ENCODE measurements at places on chromosomes 7 and 10.
A peak's percentile ranks its signal among the peaks of the same experiment; 100 is the strongest.

DNA sequence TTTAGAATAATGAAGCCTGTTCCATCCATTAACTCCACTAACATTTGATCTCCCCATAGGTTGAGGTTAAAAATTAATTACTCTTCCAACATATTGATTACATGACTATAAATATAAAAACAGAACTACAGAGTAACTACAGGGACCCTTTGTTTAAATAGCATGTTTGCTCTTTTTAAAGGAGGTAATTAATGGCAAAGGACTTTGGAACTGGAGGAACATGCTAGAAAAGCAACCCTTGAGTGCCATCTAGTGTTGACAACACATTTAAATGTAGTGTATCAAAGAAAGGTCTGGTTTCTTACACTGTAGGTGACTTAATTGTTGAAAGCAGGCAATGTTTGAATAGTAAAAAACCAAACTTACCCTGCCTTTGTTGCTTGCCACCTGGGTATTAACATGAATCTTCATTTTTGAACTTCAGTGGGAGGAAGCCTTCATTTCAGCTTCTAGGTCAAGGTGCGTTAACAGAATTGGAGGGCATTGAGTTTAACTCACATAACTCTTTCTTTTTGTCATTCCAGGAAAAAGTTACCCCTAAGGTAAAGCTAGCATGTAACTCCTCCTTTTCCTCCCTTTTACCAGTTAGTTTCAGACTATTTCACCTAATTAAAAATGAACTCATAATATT lies 52.6 kb upstream of the CAPZA2 start:
- DNase-seq = no peak

DNA sequence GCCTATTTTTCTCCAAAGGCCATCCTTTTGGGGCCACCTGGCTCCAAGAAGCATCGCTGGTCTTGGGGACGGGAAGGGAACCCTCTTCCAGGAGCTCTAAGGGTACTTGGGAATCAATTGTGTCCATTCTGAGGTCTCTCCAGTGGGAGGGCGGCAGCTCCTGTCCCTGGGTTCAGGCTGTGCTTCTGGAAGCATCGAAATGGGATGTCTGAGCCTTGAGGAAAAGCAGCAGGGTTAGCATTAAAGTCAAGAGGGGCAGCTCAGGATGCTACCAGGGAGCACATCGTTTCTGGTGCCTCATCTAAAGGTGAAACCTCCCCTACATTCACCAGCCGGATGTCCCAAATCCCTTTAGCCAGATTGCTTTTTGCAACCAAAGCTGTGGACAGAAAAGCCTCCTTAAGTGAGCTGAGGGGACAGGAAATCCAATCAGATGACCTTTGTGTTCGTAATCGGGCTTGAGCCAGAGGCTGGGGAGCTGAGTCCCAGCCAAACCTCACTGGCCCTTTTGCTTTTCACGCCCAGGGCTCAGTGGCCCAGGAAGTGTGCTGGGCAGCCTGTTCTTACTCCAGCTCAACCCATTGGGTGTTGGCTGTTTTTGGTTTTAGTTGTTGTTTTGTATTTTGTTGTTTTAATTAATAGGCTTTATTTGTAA lies 88.8 kb upstream of the ANLN start:
- DNase-seq = no peak

DNA sequence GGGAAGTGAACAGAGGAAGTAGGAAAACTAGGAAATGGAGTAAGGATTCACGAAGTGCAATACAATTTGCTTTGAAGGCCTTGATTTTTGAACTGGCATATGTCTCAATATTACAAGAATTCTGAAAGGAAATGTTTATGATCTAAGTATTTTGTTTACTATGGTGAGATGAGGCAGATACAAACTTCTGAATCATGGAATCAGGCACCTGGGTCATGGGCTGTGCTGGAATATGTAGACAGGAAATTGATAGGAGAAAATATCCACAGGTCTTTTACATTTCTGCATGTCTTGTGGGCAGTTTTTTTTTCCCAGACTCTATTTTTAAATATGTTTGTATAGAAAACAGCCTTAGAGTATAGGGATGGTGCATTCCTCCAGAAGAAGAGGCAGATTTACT lies 117.1 kb downstream of the PPP1R3A start:
- no peak for DNase-seq

GRCh38 chr7:41942468-41943093 lies 239.7 kb upstream of the INHBA start:
- no peak for DNase-seq

DNA sequence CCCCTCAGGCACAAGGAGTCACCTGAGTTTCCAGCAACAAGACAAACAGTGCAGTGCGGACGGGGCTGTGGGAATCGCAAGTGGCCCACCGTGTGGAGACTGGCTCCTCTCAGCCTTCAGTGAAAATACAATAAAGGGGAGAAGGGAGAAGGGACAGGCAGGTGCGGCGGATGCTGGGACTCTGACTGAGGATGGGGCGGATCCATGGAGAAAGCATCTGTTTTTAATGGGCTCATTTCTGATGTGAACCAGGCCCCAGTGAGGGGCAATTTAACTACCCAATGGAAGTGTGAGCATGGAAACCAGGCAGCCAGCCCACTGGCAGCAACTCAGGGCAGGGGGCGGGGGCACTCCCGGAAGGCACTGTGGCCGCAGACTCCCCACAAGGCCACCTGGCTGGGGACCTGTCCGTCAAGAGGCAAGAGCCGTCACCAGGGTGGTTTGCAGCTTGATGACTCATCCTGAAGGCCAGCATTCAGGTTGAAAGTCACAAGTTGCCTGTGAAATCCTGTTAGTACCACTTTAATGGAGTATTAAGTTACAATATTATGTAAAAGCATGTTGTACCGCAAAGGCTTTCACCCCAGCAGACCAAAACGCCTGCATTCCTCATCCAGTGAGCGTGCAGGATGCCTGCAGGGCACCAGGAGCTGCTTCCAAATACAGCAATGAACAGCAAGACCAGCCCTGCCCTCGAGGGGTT lies 476.4 kb downstream of the PTPRN2 start:
- DNase-seq = no peak

- no peak for DNase-seq
Observed at GRCh38 chr10:132237396-132237795, 50.6 kb downstream of the DPYSL4 start.

DNA sequence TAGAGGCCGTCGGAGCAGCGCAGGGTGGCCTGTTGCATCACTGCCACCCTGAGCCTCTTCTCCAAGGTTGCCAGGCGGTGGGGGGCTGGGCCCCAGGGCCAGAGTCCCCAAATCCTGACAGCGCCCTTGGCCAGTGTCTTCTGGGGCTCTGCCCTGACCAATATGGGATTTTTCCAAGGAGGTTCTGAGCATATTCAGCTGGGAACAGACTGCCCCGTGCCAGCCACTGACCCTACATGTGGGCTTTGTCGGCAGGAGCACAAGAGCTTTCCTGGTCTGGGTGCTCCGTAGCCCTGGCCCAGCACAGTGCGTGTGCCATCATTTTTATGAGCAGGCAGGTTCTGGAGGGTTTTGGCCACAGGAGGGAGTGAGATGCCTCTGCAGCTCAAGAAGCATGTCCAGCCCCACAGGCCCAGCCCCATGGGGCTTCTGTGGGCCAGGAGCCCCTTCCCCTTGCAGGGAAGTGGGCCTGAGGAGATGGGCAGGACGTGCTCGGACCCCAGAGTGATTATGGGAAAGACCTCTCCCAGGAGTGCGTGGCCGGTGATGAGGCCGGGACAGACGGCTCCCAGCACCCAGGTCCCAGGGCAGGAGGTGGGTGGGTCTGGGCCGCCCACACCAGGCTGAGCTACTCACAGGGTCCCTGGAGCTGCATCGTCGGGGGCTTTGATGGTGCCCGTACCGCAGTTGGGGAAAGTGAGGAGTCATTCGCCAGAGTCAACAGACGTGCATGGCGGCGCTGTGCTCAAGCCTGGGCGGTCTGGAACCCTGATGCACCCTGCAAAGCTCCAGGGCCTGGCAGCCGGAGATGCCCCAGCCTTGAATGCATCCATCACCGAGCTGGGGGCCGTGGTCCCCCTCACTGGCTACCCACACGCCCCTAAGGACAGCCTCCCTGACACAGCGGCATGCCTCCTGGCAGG lies 66.6 kb downstream of the PWWP2B start:
- no peak for DNase-seq

DNA sequence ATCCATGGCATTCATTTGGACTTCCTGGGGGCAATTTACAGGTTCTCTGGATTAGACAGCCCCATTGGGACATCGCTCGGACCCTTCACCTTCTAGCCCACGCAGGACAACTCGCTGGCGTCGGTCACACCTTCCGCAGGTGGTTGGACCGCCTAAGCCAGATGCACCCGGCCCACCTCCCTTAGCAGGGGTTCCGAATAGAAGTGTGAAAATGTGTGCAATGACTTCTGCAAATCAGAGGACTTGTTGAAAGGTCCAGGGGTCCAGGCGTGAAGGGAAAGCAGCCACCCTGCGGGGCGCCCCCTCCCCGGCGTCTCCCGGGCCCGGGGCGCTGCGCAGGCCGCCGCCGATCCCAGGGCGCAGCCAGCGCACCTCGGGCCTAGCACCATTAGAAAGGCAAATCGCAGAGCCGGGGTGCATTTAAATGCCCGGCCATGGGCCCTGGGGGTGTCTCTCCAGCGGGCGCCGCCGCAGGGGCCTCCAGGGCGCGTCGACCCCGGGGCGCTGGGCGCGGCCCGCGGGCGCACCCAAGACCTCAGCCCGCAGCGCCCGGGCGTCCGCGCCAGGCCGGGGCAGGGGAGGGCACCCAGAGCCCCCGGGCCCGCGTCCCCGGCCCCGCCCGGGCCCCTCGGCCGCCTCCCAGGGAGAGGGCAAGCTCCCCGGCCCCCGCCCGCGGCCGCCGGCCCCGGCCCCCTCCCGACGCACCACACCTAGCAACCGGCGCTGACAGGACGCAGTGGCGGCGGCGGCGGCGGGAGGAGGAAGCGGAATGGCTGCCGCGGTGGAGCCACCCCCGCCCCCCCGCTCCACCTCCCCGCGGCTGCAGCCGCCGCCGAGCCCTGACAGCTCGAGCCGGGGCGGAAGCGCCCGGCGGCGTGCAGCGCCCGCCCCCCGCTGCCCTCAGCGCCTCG lies 1.2 kb downstream of the JAZF1 start:
- peak; percentile 48 for DNase-seq

GRCh38 chr7:100465299-100465698 lies 1.2 kb upstream of the SPACDR start:
- DNase-seq = no peak

GRCh38 chr7:107579885-107580715 lies at the start of gene BCAP29:
Gene BCAP29, plus strand, starts transcription at chr7:107580246. Its CDS starts 527 bp downstream, at chr7:107580773.
- DNase-seq = peak; percentile 60

DNA sequence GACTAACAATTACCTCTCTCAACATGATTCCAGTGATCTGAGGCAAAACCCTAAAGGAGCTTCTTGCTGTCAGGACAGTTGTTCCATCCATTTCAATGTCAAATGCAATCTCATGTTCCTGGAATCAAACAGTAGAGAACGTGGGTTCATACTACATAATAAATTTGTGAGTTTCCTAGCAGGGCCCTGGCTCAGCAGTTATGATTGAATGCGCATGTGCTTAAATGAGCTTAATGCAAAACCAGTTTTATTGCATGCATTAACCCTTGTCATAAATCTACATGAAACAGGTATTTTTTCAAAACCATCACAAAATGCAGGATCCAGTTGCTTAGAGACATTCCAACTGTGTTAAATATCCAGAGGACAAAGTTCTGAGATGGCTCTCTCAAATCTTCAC lies 225.4 kb upstream of the TMEM72 start:
- no peak for DNase-seq

DNA sequence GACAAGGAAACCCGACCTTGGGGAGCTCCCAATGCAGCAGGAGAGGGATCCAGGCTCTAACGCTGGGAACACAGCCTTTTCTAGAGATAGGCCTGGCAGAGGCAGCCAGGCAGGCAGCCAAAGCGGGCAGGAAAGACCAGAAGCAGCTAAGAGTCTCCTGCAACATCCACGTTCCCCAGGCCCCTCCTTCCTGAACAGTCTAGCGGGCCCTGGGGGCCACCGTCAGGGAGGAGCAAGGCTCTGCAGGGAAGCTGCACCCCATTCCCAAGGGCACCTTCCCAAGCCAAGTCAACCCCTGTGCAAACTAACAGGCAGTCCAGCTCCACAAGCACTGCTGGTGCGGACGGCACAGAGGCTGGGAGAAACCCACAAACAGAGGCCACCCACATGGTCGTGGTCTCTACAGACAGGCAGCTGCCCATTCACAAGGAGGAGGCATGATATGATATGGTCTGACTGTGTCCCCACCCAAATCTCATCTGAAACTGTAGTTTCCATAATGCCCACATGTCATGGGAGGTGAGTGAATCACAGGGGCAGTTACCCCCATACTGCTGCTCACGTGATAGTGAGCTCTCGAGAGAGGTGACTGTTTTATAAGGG lies 115.7 kb downstream of the MAD1L1 start:
- no peak for DNase-seq

DNA sequence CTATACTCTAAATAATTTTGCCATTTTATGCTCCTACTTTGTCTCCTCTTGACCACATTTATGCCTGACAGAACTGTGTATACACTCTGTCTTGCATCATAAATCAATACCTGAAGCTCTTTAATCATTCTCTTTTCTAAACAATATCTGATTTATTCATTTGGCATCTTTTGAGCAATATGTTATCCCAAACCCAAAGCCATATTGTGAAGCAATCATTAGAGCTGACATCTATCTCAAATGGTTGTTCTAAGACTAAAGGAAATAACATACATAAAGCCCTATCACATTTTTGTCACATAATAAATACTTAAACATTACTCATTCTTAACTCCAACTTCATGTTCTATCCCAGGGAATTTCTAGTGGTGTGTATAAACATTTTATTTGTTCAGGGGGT lies 717.6 kb downstream of the SORCS1 start:
- no peak for DNase-seq

GRCh38 chr7:133022661-133023060 lies 59.2 kb downstream of the CHCHD3 start:
- DNase-seq = no peak

GRCh38 chr7:30183749-30184369 lies 49.1 kb downstream of the MTURN start:
- no peak for DNase-seq

DNA sequence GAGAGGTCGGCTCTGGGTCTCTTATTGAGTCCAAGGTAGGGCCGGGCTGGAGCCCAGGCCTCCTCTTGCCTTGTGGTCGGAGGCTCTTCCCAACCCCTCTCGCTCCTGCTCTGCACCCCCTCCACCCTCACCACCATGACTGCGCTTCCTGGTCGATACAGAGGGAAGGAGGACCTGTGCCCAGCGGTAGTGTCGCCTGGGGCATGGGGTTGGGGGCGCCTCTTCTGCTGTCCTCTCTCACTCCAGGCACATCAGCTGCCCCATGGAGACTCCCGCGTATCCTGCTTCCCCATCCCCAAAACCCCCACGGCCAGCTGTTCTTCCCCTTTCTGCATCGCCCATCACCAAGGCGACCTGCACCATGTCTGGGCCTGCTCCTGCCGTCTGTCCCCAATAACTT lies 44.4 kb downstream of the TMEM270 start:
- DNase-seq = no peak

DNA sequence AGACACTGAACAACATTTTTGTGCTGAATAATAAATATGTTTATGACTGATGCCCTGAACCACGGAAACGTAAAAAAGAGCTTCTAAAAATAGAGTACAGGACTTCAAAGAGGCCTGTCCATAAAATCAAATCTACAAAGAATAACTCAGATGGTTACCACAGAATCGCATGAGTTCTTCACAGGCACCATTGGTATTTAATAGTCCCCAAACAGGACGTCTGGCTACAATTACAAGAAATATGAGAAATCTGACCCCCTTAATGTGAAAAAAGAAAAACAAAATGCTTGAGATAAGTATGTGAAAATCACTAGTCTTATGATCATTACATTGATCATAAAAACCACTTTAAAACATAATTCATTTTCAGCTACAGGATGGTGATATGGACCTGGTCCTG lies 20.8 kb downstream of the CYTH3 start:
- DNase-seq = no peak

GRCh38 chr7:123798532-123799188 lies 46.3 kb upstream of the HYAL4 start:
- DNase-seq = no peak

Data from stimulated activated CD4-positive, alpha-beta T cell treated with anti-CD3 and anti-CD28 coated beads, Interleukin-2, amount 100 ng/mL, for 48 hours (primary cell).